ENCODE measurements at places on chromosomes 12 and 14.

DNA sequence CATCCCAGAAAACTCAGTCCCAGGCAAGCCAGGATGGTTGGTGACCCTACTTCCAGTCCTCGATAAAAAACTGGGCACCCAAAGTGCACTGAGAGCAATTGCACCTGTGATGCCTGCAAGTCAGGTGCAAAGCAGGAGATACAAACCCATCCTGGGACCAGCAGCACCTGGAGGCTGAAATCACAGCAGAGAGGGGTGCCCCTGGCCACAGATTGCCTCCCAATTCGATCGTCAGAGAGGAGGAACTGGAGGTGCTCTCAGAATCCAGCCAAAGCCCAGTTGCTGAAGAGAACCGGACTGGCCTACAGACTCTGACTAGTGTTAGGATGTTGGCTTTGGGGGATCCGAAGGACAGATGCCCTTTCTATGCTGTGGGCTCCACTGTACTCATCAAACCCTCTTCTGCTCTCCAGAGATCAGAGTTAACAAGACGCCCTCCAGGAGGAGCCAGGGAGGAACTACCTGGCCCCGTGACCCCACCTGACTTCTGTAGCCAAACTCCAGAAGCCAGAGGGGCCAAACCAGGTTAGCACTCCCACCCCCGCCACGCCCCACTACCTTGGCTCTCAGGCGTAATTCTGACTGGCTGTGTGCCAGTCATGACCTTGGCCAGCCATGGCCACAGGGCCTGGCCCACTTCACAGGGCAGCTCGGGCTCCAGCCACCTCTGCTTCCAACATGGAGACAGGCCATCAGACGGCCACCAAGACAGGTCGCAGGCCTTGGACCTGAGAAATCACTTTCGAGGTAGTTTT lies 284.5 kb upstream of the RTL1 start:
- no peak for DNase-seq

DNA sequence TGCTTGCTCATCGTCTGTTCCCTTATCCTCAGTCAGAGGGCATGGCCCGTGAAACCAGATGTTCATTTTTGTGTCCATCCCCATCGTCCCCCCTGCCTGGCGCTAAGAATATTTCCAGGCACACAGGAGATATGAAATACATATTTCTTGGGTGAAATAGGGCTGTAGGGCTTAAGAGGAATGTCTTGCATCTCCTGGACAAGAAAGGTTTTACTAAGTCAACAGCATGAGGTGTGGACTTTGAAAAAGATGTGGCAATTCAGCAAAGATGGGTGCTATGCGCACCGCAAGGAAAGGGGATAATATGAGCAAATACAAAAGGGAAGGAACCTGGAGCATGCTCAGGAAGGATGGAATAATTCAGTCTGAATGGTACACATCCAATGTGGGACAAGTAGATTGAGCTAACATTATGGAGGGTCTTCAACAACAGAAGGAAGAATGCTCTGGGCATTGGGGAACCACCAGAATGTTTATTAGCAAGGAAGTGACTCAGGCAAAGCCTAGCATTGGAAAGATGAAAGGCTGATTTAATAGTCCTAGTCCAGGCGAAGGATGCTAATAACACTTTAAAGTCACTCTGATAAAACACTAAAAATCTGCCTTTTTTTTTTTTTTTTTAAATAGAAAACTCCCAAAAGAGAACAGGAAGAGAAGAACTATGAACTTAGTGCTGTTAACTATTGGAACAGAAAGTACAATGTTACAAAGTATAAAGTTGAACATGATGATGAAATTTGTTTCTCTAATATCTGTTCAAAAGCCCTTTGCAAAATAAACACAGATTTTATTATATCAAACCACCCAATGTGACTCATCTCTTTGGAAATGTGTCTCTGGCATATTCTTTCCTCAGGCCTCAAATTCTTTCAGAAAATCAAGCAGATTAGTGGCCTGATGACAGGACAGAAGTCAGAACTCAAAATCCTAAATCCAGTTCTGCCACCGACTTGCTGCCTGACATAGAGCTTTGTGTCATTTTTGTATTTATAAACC lies 449.5 kb downstream of the BCAT1 start:
- no peak for DNase-seq

DNA sequence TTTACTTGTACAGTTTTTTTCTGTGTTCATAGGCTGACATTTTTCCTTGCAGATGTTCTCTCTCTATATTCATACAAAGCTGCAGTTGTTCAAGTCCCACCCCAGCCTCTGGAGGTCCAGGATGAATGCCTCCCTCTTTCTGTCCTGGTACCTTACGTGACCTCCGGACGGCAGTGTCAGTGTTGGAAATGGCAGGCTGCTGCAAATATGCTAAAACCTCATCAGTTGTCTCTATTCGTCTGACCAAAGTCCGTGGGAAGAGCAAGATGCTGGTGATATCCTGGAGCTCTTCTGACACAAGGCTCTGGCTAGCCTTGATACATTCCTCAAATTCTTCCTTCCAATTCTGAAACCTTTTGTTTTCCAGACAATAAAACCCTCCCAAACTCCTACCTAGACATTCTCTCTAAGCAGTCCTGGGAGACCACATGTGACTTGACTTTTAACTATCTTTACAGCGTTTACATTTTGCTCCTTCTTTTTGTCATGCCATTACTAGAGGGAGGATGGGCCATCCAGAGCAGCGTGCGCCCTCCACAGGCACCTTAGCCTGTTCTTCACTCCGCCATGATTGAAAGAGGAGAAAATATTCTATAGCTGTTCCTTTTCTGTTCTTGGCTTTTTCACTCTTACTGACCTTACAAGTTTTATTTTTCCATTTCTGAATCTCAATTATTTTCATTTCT lies 143.6 kb downstream of the RGS6 start:
- no peak for DNase-seq

DNA sequence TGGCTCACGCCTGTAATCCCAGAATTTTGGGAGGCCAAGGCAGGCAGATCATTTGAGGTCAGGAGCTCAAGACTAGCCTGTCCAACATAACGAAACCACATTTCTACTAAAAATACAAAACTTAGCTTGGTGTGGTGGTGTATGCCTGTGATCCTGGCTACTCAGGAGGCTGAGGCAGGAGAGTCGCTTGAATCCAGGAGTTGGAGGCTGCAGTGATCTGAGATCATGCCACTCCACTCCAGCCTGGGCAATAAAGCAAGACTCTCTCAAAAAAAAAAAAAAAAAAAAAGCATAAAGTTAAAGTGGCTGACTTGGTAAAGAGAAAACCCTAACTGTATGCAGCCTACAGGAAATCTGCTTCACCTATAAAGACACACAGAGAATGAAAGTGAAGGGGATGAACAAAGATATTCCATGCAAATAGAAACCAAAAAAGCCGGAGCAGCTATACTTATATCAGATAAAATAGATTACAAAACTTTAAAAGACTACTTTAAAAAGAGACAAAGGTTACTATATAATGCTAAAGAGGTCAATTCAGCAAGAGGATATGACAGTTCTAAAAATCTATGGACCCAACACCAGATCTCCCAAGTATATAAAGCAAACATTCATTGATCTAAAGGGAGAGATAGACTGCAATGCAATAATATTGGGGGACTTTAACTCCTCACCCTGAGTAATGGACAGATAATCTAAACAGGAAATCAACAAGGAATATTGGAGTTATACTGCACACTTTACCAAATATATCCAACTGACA lies 4.1 kb downstream of the CLEC2B start:
- no peak for DNase-seq

DNA sequence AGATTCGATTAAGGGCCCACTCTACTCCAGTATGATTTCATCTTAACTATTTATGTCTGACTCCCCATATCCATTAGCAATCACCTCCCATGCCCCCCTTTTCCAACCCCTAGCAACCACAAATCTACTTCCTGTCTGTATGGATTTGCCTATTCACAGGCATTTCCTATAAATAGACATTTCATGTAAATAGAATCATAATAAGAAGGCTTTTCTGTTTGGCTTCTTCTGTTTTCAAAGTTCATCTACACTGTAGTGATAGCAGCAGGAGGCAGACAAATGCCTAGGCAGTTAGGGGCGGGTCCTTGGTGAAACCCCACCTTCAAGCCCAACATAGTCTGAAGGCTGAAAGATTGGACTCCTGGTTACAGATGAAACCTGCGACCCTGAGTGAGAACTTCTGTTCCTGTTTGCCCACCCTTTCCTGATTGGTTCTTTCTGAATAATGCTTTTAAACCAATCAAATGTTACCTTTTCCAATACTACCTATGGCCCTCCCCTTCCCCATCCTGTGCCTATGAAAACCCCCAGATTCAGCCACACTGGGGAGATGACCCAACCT lies 62.1 kb upstream of the HECTD1 start:
- DNase-seq, result no peak

DNA sequence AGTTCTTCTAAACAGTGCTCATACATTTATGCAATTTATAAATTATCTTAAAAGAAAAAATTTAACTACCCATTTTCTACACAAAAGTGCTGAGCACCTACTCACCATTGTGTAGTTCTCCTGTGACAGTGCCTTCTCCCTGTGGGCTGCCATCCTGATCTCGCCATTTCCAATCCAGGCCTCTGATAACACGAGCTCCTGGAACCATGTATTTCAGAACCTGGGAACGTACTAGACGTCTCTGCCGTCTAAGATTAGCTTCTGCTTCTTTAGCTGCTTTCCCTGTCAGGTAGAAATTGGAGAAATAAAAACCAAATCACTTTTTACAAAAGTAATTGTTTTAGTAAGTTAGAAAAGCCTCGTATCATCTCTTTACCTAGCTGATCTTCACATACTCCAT lies 74.5 kb downstream of the HECTD1 start:
- no peak for DNase-seq

DNA sequence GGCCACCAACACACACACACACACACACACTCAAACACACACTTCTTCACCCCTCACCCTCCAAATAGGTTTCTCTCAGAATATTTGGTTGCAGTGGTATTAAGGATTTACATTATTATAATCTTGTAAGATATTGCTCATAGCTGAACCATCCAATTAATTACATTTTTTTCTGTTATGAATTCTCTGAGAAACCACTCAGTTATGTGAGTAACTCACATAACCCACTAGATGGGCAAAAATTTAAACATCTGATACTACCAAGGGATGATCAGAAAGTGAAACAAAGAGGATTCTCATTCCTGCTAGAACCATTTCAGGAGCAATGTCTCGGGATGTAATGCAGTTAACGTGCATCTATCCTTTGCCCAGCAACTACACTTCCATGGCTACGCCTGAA lies 31.6 kb downstream of the TMTC1 start:
- DNase-seq, result no peak

DNA sequence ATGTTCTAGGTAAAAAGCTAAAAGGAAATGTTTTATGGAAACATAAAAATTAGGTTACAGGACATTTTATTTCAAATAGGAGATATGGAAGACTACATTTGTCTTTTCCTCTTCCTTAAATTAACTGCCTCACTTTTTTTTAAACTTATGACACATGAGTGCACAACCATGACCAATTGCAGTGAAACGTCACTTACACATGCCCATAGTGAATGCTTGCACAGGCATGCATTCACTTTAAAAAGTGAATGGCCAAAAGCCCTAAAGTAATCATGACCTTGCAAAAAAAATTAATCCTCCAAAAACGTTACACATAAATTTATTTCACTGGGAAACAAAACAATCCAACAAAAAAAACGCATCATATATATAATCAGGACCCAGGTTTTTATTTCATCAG lies 343.2 kb upstream of the TMTC1 start:
- DNase-seq, result no peak

- DNase-seq, result peak; percentile 24
Observed at GRCh38 chr14:68363843-68364767, 428.8 kb downstream of the ZFP36L1 start.

GRCh38 chr14:35004839-35005238 lies 22.0 kb downstream of the SRP54 start:
- no peak for DNase-seq

DNA sequence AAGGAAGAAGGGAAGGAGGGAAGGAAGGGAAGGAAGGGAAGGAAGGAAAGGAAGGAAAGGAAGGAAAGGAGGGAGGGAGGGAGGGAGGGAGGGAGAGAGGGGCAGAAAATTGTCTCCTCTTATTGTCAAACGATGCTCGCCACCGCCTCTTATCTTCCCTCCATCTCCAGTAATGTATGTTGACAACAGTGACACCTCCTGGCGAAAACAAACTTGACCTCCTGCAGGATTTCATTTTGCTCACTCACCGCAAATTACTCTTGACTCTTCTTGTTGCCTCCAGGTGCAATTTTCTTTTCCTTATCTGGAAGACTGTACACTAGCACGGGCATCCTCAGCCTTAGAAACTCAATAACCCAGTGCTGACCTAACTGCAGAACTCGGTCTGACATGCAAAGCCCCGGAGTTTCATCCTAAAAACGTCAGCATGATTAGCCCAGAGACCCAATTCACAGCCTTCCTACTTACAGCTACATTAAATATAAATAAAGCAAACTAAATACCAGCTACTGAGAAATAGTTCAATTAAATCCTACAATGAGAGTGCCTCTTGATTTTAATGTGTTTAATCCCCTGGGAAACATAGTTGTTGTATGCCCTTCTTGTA lies 512.4 kb upstream of the TMPO start:
- DNase-seq, result no peak

DNA sequence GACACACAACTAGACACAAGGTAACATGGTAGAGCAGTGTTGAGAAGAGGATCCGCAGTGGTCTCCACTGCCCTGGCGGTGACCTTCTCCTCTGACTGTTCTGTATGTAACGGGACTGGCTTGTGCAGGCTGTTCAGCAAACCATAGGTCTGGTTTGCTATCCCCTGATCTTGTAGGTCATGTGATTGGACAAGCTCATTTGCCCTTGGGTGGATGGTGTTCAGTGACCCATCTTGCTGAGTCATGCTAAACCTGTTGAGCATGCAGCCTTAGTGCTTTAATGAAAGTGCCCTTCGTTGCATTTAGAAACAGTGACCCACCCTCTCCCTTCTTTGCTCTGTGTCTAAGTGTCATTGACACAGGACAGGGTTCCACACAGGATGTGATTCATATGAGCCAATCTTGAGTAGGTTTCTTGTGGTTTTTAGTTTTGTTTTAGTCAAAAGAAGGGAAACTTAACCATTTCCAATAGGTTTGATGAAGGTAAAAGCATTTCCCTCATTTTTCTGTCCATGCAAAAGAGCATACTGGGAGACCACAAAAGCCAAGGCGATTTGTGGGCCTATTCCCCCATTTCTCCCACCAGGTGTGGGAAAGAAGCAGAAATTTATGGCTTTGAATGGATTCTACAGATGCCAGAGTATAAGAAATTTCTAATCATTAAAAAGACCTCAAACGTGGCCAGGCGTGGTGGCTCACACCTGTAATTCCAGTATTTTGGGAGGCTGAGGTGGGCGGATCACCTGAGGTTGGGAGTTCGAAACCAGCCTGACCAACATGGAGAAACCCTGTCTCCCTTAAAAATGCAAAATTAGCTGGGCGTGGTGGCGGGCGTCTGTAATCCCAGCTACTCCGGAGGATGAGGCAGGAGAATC lies 32.6 kb upstream of the HIF1A start:
- no peak for DNase-seq

DNA sequence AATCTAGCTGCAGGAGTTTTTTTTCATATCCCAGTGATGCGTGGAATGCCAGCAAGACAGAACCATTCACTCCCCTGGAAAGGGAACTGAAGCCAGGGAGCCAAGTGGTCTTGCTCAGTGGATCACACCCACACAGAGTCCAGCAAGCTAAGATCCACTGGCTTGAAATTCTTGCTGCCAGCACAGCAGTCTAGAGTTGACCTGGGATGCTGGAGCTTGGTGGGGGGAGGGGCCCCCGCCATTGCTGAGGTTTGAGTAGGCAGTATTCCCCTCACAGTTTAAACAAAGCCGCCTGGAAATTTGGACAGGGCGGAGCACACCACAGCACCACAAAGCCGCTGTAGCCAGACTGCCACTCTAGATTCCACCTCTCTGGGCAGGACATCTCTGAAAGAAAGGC lies 86.9 kb upstream of the STXBP6 start:
- no peak for DNase-seq

- DNase-seq, result no peak
Observed at GRCh38 chr12:67689385-67689784, 40.8 kb downstream of the DYRK2 start.

Measured in caudate nucleus (tissue), 63 donors.